COR-L47 (cell line): ENCODE measurements at places on chromosomes 5 and 9.

GRCh38 chr5:107153283-107153682, 517.5 kb downstream of the EFNA5 start:
- DNase-seq = no peak

GRCh38 chr9:108621991-108622855, 233.6 kb downstream of the ACTL7B start:
- no peak for DNase-seq

DNA sequence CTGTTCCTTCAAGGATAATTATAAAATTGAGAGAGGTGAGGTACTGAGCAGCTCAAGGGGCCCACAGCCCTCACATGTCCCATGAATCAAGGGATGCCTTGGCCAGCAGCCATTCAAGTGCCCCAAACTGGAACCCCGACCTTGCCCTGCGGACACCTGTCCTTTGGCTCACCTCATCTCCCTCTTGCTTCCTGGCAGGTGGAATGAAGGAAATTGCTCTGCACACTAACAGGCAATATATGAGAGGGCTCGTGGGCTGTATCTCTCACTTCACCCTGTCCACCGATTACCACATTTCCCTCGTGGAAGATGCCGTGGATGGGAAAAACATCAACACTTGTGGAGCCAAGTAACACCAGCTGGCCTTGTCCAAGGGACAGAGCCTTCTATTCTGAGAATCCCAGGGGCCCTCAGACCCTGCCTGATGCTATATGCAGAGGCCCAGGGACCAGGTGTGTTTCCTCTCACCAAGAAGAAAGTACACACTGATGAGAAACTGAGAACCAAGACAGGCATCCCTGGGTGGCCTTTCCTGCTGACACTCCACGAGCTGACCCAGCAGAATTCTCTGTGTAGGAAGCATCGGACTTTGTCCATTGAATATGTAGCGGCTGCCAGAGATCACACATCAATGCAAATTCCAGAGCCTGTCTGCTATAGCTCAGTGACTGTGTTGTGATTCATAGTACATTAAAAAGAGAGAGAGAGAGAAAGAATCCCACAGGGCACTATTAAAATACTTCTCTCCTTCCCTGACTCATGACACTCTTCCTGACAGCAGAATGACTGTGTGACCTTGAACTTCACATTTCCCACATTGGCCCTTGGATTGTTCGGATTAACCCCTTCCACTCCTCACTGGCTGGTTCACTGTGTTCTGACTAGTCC, 92.6 kb downstream of the LIFR start:
- DNase-seq = no peak

DNA sequence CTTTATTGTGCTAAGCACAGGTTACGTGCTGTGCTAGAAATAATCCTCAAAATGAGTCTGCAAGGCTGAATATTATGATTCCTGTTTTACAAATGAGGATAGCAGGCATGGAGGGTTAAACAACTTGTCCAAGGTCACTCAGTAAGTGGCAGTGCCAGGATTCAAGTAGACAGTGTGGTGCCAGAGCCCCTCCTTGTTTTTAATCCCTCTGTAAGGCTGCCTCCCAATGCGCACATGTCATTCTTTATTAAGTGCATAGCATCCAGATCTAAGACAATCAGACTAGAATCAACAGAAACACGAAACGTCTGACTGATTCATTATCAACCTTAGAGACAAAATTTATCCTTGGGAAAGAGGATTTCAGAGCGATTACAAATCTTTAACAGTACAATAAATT, 199.6 kb downstream of the SMARCA2 start:
- no peak for DNase-seq

DNA sequence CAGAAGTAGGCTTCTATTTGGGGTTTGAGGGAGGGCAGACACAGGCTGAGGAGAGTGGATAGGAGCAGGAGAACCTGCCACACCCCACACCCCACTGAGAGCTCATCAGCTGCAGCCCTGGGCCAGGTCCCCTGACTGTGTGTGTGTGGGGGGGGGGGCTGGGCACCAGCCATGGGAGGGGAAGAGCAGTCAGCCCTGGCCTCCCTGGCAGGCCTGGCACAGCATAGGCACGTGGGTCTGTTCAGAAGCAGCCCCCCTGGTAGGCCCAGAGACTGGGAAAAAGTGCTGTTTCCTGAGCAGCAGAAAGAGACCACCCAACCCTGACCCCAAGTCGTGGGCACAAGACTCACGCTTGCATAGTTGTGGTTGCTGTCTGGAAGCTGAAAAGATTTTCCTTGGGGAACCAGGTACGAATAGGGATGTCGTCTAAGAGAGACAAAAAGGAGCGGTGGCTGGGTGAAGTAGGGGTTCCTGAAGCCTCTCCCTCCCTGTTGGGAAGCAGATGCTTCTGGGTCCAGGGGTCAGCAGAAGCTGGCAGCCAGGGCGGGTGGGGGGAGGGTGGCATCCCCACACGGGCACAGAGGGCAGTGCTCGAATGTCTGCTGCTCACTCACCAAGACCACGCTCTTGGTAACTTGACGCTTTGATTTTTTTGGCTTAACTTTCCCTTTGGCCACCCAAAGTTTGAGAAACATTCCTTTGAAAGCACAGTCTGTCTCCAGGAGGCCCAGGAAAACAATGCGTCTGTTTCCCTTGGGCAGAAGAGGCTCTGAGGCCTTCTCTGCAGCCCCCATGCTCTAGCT, 2.9 kb downstream of the NSMF start:
- DNase-seq = no peak

DNA sequence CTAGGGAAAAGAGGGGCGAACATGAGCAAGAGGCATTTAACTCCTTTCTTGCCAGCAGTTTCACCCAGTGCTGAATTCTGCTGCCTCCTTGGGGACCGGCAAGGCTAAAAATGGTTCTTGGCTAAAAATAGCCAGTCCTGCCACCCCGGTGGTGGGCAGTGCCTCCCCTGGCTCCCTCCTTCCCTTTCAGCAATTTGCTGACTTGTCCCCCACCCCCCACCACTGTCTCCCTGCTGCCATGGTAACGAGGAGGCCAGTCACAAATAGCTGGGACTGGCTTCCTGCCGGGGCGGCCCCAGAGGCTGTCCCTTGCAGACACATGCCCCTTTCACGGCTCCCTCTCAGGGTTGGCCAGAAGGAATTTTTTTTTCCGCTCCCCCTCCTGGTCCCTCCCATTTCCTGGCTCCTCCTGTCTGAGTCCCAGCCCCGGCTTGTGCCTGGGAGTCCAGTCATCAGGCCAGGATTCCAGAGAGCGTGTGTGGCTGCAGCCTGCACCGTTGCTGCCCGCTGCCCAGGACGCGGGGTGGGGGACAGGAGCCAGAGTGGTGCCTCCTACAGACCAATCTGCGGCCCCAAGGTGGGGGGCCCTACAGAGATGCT, 130.3 kb downstream of the RGS3 start:
- peak; percentile 13 for DNase-seq

DNA sequence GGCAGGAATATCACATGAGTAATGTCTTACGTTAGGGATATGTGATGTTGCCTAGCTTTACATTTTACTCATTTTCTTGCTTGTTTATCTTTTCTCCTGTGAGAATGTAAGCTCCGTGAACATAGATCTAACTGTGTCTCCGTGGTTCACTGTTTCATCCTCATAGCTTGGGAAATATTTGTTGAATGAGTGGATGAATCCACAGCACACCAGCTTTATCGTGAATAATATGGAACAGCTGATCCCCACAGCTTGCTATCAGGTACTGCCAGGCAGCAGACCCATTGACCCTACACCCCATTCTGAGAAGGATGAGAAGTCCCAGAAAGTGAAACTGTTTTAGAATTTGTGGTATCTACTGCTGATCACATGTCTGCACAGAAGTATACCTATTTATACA, 106.8 kb upstream of the FBN2 start:
- no peak for DNase-seq

DNA sequence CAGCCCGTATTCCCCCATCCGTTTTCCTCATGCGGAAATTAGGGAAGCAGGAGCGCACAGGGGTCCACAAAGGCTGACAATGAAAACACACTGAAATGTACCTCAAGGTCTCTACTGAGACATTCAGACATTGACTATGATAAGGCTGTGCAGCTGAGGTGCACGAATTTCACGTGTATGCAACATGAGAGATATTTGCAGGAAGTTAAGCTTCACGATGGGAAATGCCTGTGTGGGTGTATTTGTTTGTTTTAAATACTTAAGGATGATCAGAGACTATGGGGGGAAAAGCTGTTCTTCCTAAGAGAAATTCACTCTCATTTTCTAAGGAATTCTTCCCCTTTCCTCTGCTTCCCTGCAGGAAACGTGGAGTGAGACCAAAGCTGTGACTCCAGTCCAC, 2.6 kb upstream of the SPATA31E1 start:
- no peak for DNase-seq

- no peak for DNase-seq
These were observed 29.5 kb downstream of the FOXD1 start for GRCh38 chr5:73419117-73419464.

- peak; percentile 92 for DNase-seq
These were observed 384 bp upstream of the DMXL1 start for GRCh38 chr5:119070578-119070827.

DNA sequence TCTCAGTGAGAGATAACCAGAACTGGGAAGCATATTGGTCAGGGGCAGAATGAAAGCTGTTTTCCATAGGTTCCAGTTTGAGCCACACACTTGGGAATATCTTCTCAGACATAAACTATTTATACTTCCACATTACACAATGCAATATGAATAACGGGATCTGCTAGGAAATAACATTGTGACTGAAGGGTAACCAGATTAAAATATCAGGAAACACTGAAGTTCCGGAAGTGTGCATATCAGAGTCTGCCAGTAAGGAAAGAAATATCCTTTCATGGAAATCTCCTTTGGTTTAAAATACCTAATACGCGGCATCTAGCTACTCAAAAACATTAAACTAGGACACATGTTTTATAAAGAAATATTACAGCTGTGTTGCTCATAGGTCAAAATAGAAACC, 56.3 kb downstream of the ST8SIA4 start:
- DNase-seq = no peak

GRCh38 chr5:175479125-175479881, 943 bp downstream of the SFXN1 start:
- DNase-seq = no peak

DNA sequence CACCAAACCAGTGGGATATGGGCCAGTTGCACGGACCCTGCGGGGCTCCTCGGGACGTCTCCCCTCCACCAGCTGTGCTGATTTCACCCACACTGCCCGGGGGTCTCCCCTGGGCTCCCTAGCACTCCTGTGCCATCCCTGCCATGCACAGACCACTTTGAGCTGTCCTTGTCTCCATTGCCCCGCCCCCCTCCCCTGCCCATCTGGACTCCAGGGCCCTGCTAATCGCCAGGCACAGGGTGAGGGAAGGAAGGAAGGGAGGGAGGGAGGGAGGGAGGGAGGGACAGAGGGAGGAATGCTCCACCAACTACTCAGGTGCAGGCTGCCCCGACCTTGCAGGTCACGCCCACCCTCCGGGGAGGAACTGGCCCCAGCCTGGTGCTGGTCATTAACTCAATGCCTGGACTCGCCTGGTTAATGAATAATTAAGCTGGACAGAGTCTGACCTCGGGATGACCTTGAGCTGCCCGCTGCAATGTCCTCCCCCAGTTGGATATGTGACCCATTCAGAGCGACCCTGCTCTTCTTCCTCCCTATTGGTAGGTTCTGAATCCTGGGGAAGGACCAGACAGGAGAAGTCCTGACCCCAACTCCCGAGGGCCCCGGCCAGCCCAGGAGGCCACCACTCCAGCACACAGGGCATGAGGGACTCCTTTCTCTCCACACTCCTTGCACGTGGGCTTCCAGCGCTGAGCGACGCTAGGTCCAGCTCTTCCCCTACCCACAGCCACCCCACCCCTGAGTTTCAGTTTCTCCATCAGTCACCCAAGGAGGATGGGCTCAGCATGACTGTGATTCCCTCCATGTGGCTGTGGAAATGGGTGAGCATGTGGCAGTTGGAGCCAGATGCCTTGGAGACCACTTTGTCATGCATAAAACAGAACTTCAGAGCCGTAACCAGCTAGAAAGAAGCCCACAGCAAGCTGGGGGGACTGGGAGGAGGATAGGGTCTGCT, 62.1 kb downstream of the C9orf50 start:
- DNase-seq = no peak

DNA sequence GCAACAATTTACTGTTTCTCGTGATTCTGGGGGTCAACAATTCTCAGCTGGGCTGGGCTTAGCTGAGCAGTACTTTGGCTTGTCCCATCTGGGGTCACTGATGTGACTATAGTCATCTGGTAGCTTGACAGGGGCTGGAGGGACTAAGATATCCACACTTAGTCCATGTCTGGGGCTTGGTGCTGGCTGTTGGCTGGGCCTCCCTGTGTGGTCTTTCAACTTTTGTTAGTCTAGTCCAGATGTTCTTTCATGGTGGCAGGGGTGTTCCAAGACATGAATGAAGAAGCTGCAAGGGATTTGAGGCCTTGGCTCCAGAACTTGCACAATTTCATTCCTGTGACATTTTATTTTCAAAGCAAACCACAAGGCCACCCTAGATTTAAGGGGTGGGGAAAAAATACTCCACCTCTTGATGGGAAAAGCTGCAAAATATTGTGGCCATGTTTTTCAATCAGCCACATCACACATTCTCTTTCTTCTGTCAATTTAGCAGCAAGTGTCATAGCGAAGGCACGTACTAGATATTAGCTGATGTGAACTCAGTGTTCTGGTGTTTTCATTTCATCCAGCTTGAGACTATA, 59.2 kb downstream of the TSSK1B start:
- DNase-seq = no peak

DNA sequence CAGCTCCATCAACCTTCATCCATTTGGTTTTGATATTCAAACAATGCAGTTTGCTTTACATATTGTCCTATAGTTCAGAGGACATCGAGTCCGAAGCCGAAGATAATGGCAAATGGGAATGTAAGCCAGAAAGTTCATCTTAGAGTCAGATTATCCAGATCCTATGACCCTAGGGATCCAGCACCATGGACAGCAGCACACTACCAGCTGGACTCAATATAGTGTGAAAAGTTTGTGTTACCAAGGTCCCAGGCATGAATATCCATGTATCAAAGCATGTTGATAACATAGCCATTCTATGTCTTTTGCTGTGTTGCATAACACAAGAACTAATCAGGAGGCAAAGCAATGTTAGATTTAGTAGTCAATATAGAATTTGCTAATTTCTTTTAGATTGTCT, 46.3 kb downstream of the FSTL4 start:
- no peak for DNase-seq

GRCh38 chr9:125549465-125549871, 157.5 kb downstream of the MAPKAP1 start:
- no peak for DNase-seq

GRCh38 chr9:12884736-12885395, 110.0 kb downstream of the LURAP1L start:
- DNase-seq = peak; percentile 27

- DNase-seq = no peak
These were observed 79.6 kb downstream of the SMIM15 start for GRCh38 chr5:61082516-61083280.

GRCh38 chr9:84659313-84659712, 10.2 kb upstream of the NTRK2 start:
- DNase-seq = no peak

DNA sequence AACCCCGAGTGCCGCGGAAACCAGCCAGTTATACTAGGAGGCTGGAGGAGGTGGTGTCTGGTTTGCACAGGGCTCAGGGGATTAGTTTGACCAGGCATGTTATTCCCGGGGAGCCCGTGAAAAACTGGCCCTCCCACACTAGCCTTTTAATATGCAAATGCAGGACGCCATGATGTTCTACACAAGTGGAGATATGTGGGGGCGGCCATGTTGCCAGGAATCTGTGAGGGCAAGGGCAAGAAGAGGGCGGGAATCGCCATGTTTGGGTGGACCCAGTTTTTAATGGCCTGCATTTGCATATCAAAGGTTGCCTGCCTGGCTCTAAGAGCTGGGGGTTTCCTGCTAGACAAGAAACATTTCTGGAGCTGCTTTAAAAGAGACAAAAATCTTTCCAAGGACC, 940.7 kb downstream of the CDH18 start:
- no peak for DNase-seq
